Left ventricle myocardium inferior (tissue), 1 donor: ENCODE measurements at places on chromosomes 5 and 9. TPM values are rescaled to one million over a fixed set of nuclear protein-coding genes. Genes with fewer than 3 reads are reported as not detected.

DNA sequence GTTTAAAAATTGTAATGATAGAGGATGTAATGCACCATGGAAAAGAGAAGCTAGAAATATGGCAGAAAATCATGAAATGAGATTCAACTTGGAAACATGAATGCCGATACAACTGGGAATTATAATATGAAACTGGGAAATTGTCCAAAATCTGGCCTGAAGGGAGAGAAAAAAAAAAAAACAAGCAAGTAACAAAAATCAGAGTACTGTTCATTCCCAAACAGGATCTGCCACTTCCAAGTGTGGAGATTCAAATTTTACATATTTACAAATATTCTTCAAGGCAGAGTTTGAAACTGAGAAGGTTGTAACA is 56.6 kb upstream of the MOCS2 start:
- no peaks in the 10 kb centered on the region for H3K27me3 ChIP-seq
- DNase-seq: no peak
- H3K4me3 ChIP-seq: no peak overlapping the region
- H3K36me3 ChIP-seq: no peaks in the 10 kb centered on the region
- peaks cover 48% of the 10 kb centered on the region for H3K4me1 ChIP-seq

GRCh38 chr5:40578501-40579451 is 100.9 kb upstream of the PTGER4 start:
- H3K4me3 ChIP-seq: no peak overlapping the region
- H3K4me1 ChIP-seq: no peaks in the 10 kb centered on the region
- no peak overlapping the region for H3K27ac ChIP-seq
- H3K36me3 ChIP-seq: no peaks in the 10 kb centered on the region
- no peaks in the 10 kb centered on the region for H3K27me3 ChIP-seq

Gene CRHBP
- 0.63 TPM for total RNA-seq

DNA sequence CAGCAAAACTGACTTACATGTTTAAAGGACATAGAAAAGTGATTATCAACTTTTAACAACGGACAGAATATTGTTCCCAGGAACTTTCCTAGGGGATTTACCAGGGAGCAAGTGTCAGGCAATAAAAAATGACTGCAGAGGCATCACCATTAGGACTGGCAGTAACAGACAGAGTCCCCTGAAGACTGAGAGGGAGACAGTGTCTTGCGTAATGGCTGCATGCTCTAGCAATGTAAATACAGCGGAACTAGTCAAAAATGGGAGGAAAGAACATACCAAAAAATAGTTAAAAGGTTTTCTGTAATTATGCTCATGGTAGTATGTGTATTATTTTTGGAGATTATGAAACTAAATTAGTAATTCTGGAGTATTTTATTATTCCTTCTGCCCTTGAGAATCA is 181.8 kb downstream of the CRB2 start:
- H3K4me1 ChIP-seq: peaks cover 16% of the 10 kb centered on the region
- H3K36me3 ChIP-seq: peaks cover 6% of the 10 kb centered on the region
- no peak overlapping the region for H3K4me3 ChIP-seq
- no peak for DNase-seq

- no peaks in the 10 kb centered on the region for H3K4me1 ChIP-seq
- no peak for DNase-seq
- no peak overlapping the region for H3K27ac ChIP-seq
- no peak overlapping the region for H3K4me3 ChIP-seq
Observed at GRCh38 chr9:106784076-106784475, 78.9 kb upstream of the ZNF462 start.

Gene CSF2
- not detected for total RNA-seq

Gene DOLK
- total RNA-seq: 8.4 TPM

GRCh38 chr9:124780060-124780756 is 3.3 kb downstream of the OLFML2A start:
- peak overlapping the region; percentile 82 for H3K27ac ChIP-seq
- DNase-seq: peak; percentile 60
- H3K4me3 ChIP-seq: peak overlapping the region; percentile 42
- H3K27me3 ChIP-seq: no peaks in the 10 kb centered on the region
